Testis (tissue), 5 donors: ENCODE measurements at places on chromosomes 4 and X.
A peak's percentile ranks its signal among the peaks of the same experiment; 100 is the strongest.

DNA sequence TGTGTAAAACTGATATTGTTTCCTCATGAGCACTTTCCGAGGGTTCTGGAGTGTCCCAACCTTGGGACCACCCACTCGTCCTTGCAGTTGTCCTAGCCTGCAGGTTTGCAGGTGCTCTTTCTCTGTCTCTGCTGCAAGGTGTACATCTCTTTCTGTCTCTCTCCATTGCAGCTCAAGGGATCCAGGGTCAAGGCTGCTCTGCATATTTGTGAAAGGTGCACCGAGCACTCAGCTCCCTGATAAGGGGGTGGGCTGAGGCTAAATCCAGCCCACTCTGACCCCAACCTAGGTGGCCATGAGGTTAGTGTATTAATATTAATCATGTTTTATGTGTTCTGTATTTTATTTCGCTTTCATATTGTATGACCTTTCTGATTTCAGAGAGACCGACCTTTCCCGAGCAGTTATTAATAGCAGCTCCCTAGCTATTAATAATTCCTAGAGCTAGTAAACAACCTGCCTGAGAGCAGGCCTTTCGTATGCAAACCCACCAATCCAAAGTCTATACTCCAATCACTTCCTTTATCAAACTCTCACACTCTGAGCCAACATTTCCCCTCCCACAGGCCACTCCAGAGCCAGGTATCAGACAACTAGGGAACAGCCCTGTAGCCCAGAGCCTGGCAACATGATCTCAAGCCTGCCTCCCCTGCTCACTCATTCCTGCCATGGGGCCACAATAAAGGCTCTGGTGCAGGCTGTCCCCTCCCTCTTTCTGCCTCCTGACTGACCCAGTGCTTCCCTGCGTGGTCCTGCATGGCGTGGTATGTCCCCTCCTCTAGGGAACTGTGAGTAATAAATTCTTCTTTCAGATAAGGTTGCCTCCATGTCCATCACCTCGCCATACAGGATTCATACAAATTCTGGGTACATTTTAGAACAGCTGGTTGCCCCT is 73.9 kb downstream of the SLC2A9 start:
- DNase-seq = no peak

DNA sequence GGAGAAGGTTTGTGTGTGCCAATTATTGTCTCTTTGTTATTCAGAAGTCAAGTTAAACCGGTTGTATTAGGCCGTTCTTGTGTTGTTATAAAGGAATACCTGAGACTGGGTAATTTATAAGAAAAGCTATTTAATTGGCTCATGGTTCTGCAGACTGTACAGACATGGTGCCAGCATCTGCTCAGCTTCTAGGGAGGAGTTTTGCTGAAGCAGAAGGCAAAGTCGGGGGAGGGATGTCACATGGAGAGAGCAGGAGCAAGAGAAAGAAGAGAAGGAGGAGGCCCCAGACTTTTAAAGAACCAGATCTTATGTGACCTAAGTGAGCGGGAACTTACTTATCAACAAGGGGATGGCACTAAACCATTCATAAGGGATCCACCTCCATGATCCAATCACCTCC is 349.3 kb upstream of the PCDH18 start:
- peak; percentile 18 for DNase-seq

DNA sequence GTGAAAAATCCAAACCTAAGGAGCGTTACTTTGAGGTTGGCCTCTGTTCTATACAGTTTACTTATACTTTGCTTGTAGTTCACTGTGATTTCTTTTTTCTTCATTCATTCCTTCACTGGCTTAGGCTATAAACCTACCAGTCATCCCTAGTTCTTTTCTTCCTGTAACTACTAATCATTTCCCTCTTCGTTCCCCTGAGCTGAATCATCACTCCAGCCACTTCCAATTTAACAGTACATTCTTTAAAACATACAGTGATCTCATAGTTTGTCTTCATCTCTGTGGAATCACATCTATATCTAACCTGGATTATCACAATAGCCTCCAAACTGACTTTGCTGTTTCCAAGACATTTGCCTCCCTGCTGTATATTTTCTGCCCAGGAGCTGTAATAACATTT is 25.2 kb upstream of the NPFFR2 start:
- DNase-seq = no peak

GRCh38 chr4:17807446-17807845 is 3.1 kb downstream of the DCAF16 start:
- no peak for DNase-seq

DNA sequence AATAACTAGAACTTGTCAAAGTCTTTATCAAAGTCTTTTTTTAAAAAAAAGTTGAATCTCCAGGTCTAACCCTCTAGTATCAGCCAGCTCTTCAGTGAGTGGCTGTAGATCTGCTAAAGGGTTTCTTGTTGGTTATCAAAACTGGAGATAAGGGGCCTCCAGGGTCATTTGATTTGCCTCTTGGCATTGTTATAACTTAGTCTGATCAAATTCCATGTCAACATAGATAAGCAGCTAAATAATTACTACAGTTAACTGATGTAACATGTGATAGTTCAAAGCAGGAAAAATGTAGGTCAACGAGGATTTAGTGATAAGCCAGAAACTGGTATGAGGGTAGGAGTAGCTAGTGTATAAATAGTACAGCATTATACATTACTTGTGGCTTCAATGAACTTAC is 465.1 kb downstream of the PDHA2 start:
- no peak for DNase-seq

DNA sequence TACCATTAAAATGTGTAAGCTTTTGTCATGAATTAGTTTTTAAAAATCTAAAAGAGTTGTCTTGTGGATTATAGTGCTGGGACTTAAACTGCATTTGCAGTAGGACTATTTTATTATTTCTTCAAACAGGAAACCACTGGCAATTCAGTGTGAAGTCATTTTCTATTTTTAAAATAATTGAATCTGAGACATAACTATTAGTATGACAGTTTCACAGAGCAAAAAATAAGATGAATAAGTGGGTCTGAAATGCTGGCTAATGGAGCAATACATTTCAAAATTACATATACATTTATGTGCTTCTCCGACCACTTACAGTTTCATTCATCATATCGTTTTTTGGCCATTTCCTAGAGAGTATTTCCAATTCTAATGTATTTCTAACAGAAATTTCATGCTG is 75.3 kb upstream of the RAPGEF2 start:
- DNase-seq = no peak

DNA sequence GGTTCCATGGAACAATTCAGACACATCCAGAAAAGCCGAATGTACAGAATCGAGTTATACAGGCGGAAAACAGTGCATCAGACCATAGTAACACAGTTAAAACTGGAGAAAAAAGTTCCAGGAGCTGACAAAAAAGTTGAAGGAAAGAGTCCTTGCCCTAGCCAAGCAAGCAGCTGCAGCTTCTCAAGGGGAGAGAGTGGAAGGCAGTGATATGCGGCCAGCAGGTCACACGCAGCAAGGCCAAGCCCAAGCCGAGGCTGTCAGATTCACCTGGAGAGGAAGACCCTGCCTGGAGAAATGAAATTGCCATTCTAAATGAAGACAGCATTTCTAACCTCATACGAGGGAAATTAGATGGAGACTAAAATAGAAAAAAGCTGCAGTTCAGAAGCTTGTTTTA is 55.8 kb downstream of the RGS12 start:
- no peak for DNase-seq

DNA sequence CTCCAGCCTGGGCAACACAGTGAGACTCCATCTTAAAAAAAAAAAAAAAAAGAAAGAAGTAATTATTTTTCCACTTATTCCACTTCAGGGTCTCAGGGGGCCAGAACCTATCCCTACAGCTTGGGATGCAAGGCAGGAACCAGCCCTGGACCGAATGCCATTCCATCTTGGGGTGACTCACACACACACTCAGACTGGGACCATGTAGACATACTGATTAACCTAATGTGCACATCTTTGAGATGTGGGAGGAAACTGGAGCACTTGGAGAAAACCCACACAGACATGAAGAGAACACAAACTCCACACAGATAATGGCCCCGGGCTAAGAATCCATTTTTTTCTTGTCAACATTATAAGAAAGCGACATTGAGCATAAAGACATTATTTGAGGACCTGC is 132.5 kb downstream of the PTTG2 start:
- no peak for DNase-seq
